ENCODE measurements at places on chromosomes 13 and 19.

GRCh38 chr13:113245849-113246796 is 36.7 kb downstream of the CUL4A start:
- DNase-seq: no peak

DNA sequence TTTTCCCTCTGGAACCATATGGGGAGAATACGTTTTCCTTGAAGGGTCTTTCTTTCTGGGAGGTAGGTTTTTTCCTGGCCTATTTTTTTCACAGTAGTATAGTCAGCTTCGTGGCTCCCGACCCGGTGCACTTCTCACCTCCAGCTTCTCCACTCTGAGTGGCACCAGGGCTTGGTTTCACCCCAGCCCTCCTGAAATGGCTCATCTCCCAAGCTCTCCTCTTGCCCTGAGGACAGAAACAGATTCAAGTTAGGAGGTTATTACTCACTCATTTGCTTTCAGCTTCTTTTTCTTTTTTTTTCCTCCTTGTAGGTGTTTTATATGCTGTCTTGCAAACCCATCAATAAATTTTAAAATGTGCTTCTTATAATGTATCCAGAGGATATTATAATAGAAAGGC is 199.3 kb downstream of the RFC3 start:
- no peak for DNase-seq

GRCh38 chr13:44388427-44389059 is 14.9 kb downstream of the SERP2 start:
- DNase-seq: no peak

GRCh38 chr13:75372517-75372916 is 109.5 kb downstream of the TBC1D4 start:
- no peak for DNase-seq

DNA sequence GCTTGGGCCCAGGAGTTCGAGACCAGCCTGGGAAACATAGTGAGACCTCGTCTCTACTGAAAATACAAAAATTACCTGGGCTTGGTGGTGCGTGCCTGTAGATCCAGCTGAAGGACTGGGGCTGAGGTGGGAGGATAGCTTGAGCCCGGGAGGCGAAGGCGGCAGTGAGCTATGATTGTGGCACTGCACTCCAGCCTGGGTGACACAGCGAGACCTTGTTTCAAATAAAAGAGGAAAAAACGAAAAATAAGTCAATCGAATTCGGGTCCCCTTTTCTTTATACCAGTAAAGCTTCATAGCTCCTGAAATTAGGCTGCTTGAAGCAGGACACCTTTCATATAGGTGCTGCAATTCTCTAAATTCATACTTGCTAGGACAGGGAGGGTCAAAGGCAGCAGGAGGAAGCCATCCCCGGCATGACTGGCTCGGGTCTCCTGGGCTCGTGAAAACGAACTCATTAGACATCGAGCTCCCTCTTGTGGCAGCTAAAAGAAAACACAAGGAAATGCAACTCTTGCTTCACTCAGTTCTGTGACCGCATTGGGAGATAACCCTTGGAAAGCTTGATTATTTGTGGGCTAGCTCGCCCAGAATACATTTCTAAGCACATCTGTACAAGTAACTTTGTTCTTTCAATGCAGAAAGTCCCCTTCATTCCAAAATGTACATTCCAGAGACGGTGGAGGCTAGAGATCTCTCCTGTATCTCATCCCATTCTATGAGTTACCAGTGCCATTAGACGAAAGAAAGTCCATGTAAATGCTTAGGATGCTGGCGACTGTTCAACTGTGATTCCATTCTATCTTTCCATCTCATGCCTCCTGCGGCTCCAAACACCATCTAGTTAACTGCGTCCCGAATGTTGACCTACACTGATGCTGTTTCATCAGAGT is 16.8 kb downstream of the FPR2 start:
- peak; percentile 65 for DNase-seq

DNA sequence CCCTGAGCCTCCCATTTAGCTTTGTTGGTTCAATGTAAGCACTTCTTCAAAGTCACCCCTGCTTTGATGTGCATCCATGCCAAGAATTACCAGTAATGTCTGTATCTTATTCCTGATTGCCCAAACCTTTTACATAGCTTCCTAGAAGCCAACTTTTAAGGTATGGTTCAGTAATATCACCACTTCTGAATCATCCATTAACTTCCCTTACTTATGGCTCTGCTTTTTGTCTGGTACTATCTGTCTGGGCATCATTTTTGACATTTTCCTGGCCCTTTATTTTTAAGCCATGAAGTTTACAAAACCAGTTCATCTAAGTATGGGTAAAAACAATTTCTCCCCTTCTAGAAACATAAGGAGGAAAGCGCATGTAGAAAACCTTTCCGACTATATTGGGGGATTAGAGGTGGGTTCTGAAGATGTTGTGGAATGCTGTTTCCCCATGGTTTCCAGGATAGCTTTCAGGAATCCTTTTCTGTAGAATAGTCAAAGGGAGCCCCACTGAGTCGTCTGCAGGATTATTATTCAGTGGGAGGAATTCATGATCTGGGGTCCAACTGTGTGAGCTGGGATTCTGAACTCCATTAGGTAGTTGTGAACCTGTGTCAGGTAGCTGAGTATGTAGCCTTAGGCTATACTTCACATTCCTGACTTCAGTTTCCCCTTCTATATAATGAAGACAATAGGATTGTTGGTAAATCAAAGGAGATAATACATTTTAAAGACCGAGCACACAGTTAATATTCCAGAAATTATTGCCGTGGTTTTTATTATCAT is 163.8 kb downstream of the SUCLA2 start:
- no peak for DNase-seq

DNA sequence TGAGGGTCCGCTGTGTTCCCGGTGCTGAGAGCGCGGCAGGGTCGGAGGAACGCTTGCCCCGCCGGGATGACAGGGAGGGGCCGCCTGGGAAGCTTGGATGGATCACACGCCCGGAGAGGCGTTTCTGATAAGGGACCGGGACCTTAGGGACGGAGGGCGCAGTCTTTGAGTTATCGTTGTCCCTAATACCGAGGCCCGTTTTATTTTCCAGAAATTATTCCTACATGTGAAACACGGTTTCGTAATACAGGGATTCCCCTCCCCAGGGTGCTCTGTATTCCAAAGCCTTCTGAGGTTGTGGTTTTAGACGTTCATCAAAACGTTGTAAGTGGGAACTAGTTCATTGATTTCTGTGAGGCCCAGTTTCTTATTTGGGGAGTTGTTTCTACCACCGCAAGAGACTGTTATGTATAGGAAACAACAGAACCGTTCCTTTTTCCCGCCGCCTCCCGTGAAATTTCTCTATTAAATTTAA is 752 bp downstream of the PDCD5 start:
- DNase-seq: no peak

GRCh38 chr19:28019901-28020300 is 1193.0 kb downstream of the UQCRFS1 start:
- DNase-seq: no peak

DNA sequence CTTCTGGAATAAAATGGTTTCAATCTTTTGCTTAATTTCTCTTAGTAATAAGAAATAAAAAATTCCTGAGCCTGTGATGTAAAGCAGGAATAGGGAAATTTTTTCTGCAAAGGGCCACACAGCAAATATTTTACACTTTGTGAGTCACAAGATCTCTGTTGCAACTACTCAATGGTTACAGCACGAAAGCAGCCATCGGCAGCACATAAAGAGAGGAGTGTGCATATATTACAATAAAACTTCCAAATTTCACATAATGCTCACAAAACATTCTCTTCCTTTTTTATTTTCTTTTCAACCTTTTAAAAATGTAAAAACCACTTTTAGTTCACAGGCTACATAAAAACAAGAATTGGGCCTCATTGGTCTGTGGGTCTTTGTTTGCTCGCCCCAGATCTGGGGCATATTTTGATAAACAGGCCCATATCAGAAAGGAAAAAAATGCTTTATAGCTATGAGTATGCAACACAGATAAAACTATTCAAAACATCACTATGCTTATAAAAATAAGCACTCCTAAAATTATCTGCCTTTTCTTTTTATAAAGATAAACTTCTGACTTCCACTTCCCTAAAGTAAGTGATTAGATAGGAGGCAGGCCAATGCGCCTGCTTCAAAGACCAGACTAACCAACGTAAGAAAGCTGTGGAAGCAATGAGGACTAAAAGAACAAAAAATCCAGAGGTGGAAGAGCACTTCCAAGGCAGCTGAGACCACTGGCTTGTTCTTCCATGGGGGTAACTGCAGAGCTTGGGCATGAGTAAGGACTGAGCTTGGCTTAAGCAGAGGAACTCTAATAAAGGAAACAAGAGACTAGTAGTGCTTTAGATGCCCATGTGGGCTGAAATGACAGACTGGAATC is 26.5 kb downstream of the MYCBP2 start:
- DNase-seq: no peak

- no peak for DNase-seq
These were observed 51.6 kb downstream of the NDFIP2 start for GRCh38 chr13:79532576-79532975.

DNA sequence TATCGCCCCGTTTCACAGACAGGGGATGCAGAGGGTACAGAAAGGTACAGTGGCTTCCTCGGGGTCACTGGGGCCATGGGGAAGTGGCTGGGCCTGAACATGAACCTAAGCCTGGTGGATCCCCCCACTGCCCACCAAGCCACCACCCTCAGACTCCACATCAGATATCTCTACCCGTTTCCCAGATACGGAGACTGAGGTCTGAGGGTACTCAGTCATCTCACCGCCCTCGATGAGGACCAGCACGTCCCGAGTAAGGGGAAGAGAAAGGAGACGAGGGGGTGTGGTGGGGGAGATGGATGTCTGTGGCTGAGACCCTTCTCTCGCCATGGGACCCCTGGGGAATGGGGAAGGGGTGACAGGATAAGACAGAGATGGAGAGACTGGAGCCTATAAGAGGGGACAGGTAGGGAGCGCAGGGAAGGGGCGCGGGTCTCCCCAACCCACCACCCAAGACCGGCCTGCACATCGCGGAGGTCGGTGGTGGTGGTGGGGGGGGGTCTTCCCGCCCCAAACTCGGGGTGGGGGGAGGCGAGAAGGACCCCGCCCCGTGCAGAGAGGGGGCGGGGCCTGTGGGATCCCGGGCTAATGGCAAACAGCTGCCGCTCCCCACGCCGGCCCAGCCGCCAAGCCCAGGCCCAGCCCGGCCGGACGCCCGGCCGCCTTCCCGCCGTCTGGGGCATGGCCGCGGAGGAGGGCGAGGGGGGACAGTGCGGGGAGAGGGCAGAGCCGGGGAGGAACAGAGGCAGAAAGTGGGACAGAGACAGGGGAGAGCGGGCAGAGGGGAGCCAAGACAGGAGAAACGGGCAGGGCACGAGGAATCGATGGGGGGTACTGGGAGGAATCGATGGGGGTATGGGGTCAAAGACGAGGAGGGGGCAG is 698 bp downstream of the KANK2 start:
- peak; percentile 79 for DNase-seq

DNA sequence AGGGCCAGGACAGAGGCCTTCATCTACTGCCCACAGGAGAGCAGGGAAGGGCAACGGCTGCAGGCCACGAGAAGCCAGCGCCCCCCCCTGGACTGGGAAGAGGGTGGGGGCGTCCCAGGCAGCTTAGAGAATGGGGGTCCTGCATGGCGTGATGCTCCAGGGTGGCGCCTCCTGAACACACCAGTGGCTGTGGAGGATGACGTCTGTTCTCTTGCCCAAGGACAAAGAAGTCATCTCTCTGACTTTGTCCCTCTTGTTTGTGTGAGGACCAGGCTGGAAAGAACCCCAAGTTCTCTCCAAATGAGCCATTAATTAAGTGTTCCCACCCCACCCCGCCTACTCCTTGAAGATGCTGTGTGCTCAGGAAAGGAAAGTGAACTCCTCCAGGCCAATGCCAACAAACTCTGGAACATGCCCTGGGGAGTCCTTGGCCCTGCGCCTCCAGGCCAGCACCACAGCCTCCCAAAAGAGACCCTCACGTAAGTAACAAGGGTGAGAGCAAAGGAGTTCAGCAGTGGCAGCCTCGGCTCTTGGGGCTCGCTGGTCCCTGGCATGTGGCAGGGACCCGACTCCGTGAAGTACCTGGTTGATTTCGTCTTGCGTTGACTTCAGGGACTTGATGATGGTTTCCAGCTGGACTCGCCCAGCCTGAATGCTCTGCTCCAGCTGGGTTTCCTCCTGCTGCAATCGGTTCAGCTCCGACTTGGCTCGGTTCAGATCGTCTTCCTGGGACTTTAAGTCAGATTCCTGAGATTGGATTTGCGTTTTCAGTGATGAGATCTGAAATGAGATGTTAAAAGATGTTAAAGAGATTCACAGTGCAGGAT is 68.4 kb downstream of the EPS15L1 start:
- no peak for DNase-seq

DNA sequence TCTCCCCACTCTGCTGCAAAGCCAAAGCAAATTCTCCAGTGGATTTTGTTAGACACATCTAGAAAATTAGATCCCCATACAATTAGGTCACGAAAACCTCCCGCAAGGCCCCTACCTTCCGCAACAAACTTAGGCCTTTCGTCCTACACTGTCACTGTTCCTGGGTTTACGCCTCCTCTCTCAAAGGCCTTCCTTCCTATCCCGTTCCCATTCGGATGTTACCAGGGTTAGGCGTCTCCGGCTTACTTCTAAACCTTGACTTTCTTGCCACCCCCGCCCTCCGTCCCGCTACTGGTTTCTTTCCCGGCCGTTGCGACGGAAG is 754 bp downstream of the RNF6 start:
- no peak for DNase-seq

- no peak for DNase-seq
These were observed 1116.1 kb downstream of the PCDH9 start for GRCh38 chr13:66113882-66114526.

- no peak for DNase-seq
These were observed 34.9 kb downstream of the EPS15L1 start for GRCh38 chr19:16436780-16437332.

- no peak for DNase-seq
These were observed 347.5 kb downstream of the GPC5 start for GRCh38 chr13:91745967-91746366.

GRCh38 chr13:77239312-77239711 is 87.6 kb downstream of the MYCBP2 start:
- DNase-seq: no peak

DNA sequence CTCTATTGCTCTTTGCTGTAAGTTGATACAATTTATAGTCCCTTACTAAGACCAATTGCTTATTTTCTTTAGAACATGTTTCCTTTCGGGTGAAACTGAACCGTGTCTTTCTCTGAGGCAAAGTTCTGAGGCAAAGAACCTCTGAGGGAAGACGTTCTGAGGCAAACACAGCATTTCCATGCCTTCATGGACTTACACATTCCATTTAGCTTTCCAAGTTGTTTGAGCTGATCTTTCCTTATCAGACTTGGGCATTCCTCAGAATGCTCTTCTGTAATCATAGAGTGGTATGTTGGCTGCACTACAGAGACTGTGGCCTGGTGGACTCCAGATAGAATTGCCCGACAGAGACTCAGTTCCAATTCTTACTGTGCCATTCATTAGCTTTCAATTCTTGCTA is 579.1 kb downstream of the KCTD12 start:
- DNase-seq: no peak

DNA sequence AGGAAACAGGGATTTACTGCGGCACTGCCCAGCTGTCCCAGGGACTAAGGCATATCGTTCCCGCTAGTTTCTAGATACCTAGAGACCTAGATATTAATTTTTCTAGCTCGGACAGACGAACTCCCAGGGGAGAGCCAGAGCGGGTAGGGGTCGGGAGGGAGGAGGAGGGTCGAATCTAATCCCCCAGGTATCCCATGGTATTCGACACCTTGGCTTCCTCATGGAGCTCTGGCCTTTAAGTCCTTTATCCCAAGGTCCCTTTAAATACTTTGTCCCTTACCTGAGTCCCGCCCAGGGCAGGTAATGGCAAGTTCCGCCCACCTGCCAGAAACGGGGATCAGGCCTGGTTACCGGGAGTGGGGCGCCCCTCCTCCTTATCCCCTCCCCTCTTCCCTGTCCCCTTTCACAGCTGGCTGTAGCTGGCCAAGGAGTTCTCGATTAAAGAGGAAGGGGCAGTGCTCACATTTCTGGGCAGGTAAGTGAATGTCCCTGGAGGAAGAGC is at the start of gene PRRG2:
PRRG2 (plus strand) TSS at position 310 of the 502 bp plus-strand sequence. CDS start 1,904 bp downstream, outside the sequence.
- DNase-seq: no peak

- DNase-seq: no peak
These were observed 4.1 kb upstream of the ZNF229 start for GRCh38 chr19:44452367-44452766.
